ENCODE measurements at places on chromosomes 2 and 18.

DNA sequence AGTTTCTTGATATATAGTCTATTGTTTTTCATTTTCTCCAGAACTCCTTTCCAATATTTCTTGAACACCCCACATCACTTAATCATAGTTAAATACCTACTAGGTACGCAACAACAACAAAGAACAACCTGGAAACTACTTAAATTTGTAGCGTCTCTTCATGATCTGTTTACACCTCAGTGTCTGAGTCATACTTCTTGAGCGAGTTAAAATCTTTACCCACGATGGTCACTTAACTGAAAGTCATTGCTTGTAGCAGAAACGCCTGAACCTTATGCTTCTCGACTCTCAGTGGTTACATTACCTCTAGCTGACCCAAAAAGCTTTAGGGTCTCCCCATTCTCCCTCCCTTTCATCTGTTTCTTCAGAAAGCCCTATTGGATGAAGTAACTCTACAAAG is 131.3 kb downstream of the EN1 start:
- no peak for DNase-seq

GRCh38 chr18:26252411-26252810 is 26.2 kb downstream of the TAF4B start:
- DNase-seq, result no peak

GRCh38 chr2:43305517-43305916 is 79.1 kb upstream of the ZFP36L2 start:
- DNase-seq, result no peak

GRCh38 chr2:218953366-218953954 is 6.0 kb upstream of the CDK5R2 start:
- DNase-seq, result no peak

DNA sequence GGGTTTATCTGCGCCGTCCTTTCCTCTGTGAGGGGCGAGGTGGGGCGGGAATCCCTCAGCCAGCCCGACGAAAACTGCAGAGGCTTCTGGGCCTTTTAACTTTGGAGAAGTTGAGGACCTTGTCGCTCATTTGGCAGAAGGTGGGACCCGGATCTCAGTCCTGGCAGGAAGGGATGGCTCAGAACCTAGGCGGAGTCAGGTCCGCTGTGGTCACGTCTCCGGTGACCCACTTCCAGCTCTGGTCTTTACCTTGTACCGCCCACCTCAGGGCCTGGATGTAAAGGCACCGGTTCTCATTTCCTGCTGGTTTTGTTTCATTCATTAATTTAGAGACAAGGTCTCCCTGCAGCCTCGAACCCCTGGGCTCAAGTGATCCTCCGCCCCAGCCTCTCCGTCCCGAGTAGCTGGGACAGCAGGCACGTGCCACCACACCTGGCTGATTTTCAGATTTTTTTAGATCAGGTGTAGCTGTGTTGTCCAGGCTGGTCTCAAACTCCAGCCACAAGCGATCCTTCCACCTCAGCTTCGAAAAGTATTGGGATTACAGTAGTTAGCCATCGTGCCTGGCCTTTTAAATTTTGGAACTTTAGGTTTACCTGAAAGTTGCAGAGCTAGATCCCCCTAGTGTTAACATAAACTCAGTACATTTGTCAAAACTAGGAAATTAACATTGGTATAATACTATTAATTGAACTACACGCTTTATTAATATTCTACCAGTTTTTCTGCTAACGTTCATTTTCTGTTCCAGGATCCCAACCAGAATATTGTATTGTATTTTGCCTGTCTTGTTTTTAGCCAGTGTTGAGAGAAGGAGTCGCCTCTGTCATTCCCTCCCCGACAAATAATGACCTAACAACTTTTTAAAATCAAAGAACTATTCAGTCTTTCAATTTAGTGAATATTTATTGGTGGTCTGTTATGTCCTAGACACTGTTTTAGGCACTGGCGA is 852 bp downstream of the POLI start:
- peak; percentile 37 for DNase-seq

DNA sequence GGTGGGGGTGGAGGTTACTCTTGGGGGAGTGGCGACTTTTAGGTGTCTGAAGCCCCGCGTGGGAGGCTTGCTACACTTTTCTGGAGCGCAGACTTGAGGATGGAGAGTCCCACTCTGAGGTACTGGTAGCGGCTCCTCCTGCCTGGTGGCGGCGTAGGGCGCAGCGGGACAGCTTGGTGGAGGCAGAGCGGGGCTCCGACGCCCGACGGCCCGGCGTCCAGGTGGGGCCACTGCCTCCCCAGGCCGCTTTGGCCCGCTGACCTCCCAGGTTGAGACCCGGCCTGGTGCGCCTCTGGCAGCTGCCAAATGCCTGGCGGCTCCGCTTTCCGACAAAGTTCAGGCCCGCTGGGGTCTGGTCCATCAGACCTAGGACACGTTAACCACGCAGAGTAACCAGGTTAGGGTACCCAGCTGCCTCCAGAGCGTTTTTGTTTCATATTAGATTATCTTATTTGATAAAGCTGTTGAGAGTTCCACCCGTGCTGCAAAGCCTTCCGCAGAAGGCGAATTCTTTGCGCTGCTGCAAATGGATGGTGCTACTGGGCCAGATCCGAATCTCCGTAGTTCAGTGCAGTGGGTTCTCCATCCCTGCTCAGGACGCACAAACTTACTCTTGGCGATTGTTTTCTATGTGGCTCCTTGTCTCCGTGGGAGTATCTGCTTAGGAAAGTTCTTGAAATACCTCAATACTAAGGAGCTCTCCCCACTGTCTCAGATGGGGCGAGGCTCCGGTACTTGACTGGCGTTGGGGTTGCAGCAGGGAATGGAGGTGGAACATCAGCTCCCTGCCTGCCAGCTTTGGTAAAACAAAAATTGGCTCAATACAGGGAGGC is 405.9 kb downstream of the XIRP2 start:
- no peak for DNase-seq

- DNase-seq, result no peak
These were observed 106.9 kb downstream of the ROCK1 start for GRCh38 chr18:21004726-21005125.

DNA sequence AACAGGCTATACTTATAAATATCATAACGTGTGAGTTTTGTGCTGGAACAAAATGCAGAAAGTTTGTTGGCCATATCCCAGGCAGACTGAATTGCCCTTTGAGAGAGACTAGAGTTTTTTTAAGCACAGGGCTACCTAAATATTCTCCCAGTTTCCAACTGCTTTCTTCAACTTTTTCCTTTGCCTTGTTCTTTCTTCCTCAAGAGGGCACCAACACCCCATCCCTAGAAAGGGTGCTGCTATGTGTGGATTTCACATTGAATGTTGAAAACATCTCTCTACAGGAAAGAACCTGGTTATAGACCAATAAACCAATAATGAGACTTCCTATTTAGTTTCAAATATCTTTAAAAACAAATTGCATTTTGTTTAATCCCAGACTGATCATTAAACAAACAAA is 87.9 kb downstream of the ICOS start:
- no peak for DNase-seq

- DNase-seq, result no peak
These were observed 108.4 kb downstream of the EPC2 start for GRCh38 chr2:148752977-148753376.

DNA sequence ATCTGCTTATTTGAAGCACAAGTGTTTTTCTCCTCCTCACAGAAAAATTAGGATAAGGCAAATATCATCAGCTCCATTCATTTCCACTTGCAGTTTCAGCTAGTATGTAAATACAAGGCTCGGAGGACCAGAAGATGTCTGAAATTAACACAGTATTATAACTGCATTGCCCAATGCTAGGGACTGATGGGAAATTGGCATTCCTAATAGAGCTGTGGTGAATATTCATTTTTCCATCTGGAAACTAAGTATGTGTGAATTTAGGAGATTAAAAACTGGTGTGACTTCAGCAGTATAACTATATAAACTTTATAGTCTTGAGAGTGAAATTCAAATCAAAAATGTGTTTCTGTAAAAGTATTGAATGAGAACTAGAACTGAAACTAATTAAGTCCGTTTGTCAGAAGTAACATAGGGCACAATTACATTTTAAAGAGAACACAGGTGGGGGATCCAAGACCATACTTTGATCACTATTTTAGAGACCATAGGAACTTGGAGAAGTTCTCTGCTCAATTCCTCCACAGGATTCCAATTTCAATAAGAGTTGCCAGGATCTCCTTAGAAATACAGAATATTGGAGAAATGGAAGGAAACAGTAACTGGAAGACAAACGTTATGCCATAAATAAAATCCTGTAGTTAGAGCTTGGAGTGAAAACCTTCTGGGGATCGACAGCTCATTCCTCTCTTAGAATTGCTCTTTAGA is 12.1 kb upstream of the ITGA6 start:
- no peak for DNase-seq

DNA sequence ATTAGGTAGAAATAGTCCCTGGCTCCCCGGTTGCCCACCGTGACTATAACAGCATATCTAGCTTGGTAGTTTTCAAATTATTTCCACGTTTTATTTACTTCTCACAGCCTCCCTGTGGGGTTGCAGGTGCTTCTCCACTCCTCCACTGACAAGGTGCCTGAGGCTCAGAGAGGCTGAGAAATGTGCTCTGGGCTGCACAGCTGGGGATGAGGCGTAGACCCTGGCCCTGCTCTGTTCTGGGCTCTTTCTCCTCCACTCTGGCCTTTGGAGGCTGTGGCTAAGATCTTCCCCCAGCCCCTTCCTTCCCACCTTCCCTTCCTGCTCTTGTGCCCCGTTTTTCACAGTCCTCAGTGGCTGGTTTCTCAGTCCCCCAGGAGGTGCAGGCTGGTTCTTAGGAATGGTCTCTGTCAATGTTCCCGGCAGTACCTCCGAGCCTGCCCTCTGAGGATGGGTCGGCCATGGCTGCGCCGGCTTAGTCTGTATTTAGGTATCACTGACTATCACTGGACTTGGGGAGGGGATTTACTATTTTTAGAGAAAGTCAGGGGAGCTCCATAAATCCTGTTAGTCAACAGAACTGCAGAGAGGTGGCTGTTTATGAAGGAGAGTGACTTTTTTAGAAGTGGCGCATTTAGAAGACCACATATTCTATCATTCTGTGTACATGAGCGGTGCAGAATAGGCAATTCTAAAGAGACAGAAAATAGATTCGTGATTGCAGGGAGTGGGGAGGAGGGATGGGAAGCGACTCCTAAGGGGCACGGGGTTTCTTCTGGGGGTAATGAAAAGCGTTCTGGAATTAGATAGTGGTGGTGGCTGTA is 35.0 kb downstream of the HPCAL1 start:
- no peak for DNase-seq

DNA sequence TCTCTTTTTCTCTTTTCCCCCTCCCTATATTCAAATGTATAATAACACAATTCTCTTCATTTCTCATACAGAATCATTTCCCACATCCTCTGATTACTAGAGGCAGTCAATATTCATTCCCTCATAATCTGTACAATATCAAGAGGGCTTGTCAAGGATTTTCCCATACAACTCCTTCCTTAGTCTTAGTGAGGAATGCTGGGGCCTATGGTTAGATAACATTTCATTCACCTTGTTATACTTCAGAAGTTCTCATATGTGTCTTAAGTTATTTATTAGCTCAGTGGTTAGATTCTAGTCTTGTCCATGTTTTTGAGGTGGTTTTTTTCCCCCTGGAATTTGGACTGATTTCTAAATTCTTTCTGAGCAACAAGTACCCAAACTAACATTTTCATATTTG is 289.5 kb downstream of the PDE11A start:
- no peak for DNase-seq

- DNase-seq, result no peak
These were observed 170.2 kb downstream of the ZNF385B start for GRCh38 chr2:179691235-179691634.

- no peak for DNase-seq
These were observed 184.6 kb upstream of the OSR1 start for GRCh38 chr2:19542796-19543662.

GRCh38 chr2:240246173-240246820 is 105.8 kb upstream of the OTOS start:
- no peak for DNase-seq

- no peak for DNase-seq
These were observed 359.3 kb downstream of the RIT2 start for GRCh38 chr18:42756214-42756613.

- DNase-seq, result no peak
These were observed 320.8 kb downstream of the AFF3 start for GRCh38 chr2:99821572-99821971.

DNA sequence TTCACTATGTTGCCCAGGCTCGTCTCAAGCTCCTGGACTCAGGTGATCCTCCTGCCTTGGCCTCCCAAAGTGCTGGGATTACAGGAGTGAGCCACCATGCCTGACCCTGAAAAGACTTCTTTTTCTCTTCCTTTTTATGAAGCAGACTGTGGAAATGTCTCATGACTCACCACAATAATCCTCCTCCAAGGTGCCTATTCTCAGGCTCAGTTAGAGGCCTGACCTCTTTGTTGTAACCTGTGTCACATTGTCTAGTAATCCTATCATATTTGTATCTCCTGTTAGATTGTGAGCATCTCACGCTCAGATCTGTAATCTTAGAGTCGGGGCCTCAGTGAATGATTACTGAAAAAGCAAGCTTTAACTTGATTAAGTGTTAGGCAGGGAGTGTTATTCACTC is 18.3 kb upstream of the TAF4B start:
- DNase-seq, result no peak

DNA sequence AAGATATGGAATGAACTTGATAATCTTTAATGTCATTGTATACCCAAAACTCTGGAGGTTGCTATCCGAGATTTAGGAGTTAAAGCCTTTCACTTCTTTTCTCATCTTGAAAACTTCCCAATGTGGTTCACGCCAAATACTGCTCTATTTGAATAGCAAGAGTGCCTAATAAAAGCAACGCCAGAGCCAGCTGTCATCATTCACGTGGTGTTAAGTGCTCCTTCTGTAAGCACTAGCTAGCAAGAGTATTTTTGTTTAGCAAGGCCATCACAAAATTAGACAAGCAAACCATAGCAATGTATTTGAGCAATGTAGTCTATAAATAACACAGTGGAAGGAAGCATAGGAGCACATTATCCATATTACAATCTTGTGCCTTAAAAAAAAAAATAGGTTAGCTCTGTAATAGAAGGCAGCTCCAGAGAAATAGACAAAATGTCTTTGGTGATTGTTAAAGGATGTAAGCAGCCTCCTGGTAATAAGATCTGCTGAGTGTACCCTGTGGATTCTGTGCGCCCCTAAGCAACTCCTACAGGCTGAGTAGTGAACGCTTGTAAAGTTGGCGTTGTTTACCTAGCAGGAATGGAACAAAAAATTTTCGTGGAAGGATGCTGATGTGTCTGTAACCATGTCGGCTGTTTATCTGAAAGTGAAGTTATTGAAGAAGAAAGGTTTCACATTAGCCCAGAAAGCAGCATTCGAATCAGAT is 518.0 kb downstream of the CNTNAP5 start:
- no peak for DNase-seq

- no peak for DNase-seq
These were observed 23.7 kb upstream of the MSGN1 start for GRCh38 chr2:17792515-17792914.

Data from CD4-positive, alpha-beta T cell treated with Interleukin-6 at 100 ng/mL for 8 hours (primary cell).